NCI-H187 (cell line): ENCODE measurements at places on chromosomes 11 and 22.

DNA sequence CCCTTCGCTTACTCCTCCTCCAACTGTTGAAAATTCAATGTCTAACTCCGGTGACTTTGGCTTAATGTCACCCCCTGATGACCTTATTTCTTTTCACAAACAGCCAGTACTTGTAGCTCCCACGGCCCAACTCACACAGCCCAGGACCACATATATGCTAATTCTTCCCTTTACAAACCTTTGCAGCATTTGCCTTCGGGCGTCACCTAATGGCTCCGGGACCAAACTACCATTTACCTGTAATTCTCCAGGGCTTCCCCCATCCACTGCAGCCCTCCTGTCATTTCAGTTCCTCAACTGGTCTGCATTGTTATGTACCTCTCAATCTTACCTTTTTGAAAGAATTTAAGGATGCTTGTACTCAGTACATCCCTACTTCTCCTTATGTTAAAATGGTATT, 29.8 kb upstream of the OR56B4 start:
- DNase-seq, result no peak

DNA sequence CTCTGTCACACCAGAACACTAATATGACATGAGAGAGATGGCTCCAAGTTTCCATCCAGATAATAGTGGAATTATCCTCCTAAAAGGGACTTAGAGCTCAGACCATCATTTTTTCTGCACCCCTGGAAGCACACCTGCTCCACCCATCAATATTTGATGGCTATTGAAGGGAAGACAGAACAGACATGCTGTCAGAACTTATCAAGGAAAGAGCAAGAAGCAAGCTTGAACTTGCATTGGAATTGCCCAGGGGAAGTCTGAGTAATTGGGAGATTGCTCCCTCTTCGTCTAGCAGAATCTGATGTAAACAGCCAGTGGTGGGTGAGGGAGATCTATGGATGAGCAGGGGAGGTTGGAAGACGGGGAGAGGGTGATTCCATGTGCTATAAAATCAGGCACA, 874.4 kb upstream of the TENM4 start:
- no peak for DNase-seq

- no peak for DNase-seq
These were observed 33.5 kb downstream of the MYO18B start for GRCh38 chr22:25775531-25775930.

- DNase-seq, result no peak
These were observed 27.0 kb downstream of the KCNJ1 start for GRCh38 chr11:128840137-128840536.

- no peak for DNase-seq
These were observed at the start of gene P2RX6 for GRCh38 chr22:21014726-21015465. Gene P2RX6, plus strand, starts transcription at chr22:21015165. Its CDS starts 10 bp downstream, at chr22:21015175.
